ENCODE measurements at places on chromosomes 5 and 9.

DNA sequence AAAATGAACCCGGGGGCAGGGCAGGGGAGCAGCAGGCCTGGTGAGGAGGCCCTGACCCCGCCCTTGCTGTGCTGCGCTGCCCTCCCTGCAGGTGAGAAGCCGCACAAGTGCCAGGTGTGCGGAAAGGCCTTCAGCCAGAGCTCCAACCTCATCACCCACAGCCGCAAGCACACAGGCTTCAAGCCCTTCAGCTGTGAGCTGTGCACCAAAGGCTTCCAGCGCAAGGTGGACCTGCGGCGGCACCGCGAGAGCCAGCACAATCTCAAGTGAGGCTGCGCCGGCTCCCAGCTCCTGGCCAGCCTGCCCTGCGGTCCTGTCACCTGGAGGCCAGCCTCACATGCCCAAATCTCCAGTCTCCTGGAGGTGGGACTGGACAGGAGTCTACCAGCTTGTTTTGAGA lies 12.3 kb downstream of the GFI1B start:
- DNase-seq, result peak; percentile 73

DNA sequence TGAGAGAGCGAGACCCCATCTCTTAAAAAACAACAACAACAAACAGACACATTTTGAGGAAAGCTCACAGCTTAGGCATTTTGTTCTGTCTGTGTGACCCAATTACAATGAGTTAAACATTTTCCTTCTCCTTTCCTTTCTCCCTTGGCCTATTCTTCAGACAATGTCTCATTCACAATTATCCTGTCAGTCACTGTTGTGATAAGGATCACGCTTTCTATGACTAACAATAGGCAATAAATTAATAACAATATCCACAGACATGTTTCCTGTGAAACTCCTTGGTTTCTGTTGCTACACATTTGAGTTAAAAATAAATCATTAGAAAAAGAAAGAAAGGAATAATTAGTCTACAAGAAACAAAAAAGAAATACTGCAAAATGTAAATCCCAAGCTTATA lies 19.8 kb upstream of the CARTPT start:
- DNase-seq, result no peak

GRCh38 chr5:116488356-116489041 lies 86.1 kb downstream of the SEMA6A start:
- no peak for DNase-seq

GRCh38 chr9:33425128-33425533 lies 22.3 kb downstream of the AQP3 start:
- no peak for DNase-seq

- DNase-seq, result no peak
Measured at GRCh38 chr5:86756839-86757238, 139.1 kb downstream of the COX7C start.

DNA sequence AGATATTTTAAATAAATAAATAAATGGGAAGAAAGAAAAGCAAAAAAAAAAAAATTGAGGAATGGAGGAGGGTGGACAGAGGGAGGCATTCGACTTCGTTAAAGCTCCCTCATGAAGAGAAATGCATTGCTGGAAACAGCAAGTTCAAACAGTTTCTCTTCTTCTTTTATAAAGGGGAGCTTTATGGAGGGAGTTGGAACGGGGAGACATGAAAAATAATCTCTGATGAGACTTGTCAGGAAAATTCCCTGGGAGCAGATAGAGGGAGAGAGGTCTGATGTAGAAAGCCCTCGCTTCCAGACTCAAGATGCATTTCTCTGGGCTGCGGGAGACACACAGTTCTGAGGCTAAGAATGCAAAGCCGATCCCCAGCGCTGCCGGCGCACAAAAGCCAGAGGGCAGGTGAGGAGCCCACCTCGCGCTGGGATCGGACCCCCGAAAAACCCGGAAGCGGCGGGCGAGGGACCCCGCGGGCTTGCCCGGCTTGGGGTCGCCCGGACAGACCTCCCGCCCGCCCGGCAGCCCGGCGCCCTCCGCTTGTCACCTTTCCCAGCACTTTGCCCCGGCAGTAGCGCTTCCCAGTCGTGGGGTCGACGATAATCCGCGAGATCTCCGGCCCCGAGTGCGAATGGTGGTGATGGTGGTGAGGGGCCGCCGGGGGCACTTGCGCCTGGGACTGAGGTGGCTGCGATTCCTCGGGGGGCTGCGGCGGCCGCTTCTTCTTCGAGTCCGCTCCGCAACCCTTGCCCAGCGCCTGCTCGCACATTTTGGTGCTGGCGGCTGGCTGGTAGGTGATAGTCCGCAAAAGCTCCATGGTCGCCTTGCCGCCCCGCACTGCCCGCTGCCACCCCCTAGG lies 512 bp downstream of the PLK2 start:
- no peak for DNase-seq

DNA sequence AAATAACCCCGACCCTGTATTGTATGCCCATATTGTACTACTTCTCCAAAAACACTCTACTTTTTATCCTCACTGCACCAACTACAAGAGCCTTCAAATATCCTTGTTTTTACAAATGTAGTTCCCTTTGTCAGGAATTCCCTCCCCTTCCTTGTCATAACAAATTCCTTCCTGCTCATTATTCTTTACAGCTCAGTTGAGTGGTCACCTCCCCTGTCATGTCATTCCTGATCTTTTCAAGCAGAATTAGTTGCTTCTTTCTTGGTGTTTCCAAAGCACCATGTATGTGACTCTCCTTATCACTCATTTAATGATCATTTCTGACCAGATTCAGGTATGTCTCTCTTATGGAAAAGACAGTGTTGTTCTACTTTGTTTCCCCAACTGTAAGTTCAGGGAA lies 194.2 kb upstream of the SMC2 start:
- DNase-seq, result no peak

- DNase-seq, result no peak
Measured at GRCh38 chr5:61279725-61280124, 52.3 kb upstream of the ZSWIM6 start.

DNA sequence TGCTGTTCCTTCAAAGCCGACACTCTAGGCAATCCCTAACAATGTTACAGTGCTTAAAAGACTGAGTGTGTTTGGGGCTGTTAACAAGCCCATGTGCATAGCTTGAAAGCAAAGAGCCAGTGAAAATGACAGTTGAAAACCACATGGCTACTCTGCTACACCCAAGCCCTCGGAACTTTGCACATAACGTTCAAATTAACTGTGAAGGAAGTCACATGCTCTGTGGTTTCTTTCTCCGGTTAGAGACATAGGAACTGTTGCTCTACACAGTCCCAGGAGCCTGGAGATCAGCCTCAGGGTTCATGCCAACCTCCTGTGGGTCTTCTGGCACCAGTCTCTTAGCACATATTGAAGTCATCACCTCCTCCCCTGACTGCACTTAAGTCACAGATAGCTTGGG lies 51.1 kb downstream of the C9orf152 start:
- DNase-seq, result peak; percentile 82

- DNase-seq, result no peak
Measured at GRCh38 chr9:133980864-133981588, 11.1 kb downstream of the VAV2 start.

- no peak for DNase-seq
Measured at GRCh38 chr5:151474799-151475198, 27.4 kb downstream of the SLC36A1 start.

DNA sequence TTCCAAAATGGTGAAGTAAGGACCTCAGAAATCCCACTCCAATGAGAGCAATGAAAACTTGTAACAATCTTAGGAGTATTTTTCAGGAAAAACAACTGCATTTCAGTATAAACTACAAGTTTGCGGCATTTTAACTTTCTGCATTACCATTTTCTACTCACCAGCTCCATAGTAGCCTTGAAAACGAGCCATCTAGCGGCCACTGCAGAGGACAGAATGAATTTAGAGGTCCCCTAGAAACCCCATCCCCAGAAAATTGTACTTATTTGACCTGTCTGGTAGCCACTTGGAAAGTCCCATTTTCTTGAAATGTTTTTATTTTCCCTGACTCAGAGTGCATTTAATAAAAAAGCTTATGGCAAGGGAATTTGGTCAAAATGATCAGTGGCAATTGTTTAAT lies 205.4 kb upstream of the ITGA1 start:
- DNase-seq, result peak; percentile 10

GRCh38 chr9:133585481-133586351 lies 23.5 kb downstream of the FAM163B start:
- no peak for DNase-seq

DNA sequence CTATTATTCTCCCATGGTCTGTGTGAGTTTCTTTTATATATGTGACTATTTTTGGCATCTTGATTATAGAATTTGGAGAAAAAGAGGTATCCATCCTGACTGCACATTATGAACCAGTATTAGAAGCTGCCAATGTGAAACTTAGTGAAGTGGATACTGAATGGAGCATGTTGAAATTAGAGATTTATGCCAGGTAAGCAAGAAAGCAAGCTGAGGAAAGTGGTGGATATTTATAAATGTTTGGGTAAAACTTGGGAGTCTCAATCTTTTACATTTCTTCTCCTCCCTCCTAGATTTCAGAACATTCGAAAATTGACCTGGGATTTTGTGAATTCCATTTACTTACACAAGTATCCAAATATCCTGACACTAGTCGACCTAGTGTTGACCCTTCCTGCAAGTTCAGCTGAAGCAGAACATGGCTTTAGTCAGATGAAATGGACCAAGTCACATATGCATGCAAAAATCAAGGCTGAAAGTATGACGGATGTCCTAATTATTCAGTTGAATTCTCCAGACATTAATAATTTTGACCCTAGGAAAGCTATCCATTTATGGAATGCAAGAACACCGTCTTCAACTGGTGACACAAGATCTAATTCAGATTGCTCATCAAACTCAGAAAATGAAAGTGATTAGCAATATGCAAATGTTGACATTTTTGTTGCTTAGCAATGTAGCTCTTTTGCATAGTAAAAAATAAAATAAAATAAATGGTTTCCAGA lies 66.8 kb upstream of the IL7R start:
- DNase-seq, result no peak

DNA sequence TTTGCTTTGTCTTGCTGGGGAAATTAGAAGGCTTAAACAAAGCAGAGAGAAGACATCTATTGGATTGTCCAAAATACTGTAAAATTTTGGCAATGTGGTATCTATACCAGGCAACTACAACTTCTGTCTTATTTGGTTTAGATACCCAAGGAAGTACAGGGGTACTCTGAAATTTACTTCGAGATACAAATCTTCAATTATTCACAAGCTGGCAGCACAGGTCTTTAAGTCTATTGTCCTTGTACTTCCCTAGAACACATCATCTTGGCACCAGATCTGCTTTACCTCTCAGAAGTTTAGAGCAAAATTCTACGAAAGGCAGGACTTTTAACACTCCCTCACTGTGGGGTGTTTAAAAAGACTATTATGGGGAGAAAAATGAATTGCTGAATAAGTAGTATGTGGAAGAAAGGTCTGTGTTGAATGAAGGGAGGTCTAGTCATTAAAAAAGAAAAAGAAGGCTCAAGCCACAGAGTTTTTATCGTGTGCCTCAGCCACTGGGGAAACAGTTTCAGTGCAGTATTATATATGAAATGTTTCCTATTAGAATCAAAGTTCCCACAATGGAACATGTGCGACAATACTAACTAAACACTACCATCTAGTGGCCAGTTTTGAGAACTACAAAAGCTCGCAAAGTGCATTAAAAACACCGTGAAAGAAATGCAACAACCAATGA lies 93.7 kb downstream of the PDE4D start:
- peak; percentile 60 for DNase-seq

DNA sequence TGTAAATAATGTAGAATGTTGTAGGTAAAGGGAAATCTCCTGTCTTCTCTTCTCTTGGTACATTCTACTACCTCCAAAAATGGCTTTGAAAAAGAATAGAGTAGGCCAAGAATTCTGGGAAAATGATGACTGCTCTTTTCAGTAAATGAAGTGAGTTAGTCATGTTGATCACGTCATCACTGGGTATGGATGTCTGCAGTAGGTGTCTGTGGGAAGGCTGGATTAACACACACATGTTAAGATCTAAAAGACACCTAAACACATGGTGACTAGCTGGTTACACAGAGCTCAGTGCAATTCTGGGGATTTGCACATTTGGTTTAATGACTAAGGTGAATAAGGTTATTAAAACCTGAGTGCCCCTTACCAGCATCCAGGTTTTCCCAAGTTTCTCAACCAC lies 161.5 kb downstream of the CEP120 start:
- DNase-seq, result no peak

GRCh38 chr9:87095951-87096350 lies 148.6 kb upstream of the GAS1 start:
- DNase-seq, result no peak

GRCh38 chr9:101737705-101738565 lies 512 bp downstream of the GRIN3A start:
- no peak for DNase-seq

DNA sequence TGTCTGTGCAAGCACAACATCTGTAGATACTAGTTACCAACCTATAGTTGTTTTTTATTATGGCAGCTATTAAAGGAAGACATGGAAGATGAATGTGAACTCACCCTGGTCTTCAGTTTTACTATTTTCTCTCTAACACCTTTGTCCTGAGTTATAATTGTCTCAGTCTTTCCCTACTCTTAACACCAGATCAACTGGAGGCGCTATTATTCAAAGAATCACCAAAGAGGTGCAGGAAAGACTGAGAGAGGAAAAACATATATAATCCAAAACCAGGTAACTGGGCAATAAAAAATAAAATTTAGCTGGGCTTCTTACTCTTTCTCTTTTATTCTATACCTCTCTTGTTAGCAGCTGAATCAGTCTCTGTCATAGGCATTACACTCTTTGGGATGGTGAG lies 134.2 kb upstream of the C6 start:
- no peak for DNase-seq

- DNase-seq, result no peak
Measured at GRCh38 chr5:127079994-127080491, 6.7 kb upstream of the C5orf63 start.

- DNase-seq, result no peak
Measured at GRCh38 chr5:148011398-148012137, 52.2 kb upstream of the SPINK5 start.

- no peak for DNase-seq
Measured at GRCh38 chr5:144328494-144328893, 157.8 kb downstream of the KCTD16 start.

DNA sequence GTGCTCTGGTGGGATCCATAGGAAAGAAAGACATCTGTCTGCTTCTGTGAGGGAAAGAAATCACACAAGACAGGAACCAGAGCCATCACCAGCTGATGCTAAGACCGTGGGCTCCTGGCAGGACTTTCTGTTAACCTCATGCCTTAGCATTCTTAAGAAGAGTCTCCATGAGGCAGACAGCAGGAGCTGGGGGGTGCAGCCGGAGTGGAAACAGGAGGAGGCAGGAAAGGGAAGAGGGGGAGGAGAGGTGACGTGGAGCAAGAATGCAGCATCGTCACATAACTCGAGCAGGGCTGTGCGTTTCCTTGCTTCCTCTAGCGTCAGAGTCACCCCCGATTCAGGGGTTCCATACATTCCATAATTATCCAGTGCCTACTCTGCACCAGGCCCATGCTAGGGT lies 53.6 kb downstream of the ERGIC1 start:
- no peak for DNase-seq

Data from RPMI8226 (cell line).